ENCODE measurements at places on chromosomes 12 and 14.

DNA sequence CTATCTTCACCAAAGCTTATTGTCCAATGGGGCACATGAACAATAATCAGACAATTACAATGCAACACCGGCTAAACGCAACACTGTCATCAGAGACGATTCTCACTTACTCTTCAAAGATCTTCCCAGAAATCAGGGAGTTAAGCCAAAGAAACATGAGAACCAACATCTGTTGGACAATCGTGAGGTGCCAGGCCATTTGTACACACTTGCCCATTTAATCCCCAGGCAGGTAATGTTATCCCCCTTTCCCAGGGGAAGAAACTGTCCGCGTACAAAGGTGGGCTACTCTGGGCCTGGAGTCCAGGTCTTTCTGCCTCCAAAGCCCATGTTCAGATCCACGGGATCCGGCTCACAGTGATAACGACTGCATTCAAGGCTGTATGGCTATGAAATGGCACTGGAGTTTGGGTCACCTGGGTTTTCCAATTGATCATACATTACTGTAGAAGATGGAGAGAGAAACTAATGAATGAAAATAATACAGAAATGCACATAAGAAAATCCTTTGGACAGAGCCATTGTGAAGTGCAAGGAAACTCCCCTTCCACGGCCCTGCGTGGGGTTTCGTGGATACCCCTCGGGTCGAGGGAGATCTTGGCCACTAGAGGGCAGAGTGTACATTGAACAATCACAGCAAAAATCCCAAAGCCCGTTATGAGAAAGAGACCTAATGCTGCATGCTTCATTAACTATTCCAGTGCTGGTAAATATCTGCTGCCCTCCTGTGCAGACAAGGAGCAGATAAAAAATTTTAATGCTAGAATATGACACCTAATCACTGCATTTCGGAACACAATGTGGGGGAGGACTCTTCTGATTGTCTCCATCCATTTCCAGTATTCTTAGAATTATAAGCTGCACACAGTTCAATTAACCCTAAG, 111.4 kb downstream of the EGLN3 start:
- no peak for DNase-seq

DNA sequence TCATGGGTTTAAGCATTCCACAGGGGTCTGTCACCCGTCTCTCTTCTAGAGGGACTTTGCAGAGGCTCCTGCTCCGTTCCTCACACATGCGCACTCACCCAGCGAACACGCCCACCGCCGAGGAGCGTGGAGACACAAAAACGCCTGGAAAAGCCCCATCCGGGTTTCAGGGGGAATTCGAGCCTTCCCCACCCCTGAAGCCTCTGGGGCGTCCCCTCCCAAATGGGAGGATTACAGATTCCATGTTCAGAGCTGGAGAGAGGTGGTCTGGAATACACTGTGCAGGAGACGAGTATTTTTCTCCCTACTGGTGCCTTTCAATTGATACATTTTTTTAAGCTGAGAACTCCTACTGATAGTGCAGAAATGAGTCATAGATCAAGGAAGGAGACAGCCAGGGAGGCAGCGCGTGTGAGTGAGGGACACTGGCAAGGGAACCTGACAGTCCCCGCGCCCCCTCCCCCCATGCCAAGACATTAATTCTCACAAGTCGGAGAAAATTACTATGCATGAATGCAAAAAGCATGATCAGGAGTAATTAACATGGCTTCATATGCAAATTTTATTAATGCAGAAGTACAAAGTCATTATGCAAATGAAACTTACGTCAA, 36.9 kb downstream of the BCL11B start:
- no peak for DNase-seq

- DNase-seq: no peak
These were observed 34.1 kb downstream of the PLEKHG3 start for GRCh38 chr14:64738281-64738804.

- DNase-seq: no peak
These were observed 31.9 kb downstream of the USP15 start for GRCh38 chr12:62291864-62292760.

DNA sequence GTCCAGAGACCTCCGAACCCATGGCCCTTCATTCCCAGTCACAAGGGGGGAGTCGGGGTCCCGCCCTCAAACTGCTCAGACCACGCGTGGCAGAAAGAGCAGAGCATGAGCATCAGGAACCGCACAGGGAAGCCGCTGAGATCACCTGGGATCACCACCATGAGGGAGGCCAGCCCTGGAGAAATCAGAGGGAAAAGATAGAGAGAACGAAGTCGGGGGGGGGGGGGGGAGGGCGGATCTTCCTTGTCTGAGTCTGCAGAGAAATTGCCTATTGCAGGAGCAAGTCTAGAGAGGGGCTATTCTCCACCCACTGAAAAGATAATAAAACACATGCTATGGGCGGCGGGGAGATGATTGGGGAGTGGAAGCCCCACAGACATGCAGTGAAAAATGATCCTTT, 884 bp upstream of the TMEM132C start:
- no peak for DNase-seq

DNA sequence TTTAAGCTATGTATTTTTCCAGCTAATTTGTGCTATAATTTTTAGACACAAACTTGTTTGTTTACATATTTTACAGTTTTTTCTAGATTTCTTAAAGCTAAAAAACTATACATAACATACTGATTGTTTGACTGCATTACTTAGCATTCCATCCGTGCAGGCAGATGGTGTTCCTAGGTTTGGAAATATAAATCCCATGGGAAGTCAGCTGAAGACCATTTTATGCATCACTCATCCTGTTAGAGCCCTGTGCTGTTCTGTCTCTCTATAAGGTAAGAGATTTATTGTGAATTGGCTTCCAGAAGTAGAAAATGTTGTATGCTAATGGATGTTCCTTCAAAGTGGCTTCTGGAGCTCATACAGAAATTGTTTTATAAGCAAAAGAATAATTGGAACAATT, 31.1 kb downstream of the RMST start:
- no peak for DNase-seq

DNA sequence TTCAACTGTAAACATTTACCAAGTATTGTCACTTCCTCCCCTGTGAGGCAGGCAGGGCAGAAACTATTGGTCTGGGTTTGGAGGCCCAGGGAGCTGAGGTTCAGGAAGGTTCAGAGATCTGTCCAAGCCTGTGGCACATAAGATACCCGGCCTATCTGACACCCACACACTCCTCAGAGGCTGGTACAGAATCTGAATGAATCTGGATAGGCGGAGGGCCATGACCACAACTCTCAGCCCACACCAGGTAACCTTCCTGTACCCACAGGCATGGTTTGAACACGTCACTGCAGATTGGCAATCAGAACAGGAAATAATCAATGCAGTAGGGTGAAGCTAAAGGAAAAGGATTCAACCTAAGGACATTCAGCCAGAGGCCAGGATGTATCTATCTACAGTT, 92.8 kb upstream of the TMCC3 start:
- DNase-seq: no peak

- no peak for DNase-seq
These were observed 37.9 kb downstream of the SH2B3 start for GRCh38 chr12:111443586-111443985.

- no peak for DNase-seq
These were observed 270.7 kb downstream of the TMEM132C start for GRCh38 chr12:128537668-128538067.

DNA sequence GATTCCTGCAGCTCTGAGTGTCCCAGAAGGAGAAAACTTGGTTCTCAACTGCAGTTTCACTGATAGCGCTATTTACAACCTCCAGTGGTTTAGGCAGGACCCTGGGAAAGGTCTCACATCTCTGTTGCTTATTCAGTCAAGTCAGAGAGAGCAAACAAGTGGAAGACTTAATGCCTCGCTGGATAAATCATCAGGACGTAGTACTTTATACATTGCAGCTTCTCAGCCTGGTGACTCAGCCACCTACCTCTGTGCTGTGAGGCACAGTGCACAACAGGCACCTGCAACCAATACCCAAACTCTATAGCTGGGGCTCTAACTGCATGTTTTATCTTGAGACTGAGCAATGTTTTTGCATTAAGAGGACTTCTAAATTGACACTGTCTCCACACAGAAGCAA, 379.2 kb upstream of the OR4E1 start:
- DNase-seq: no peak

- no peak for DNase-seq
These were observed 786.1 kb upstream of the TMEM132C start for GRCh38 chr12:127480775-127481314.

DNA sequence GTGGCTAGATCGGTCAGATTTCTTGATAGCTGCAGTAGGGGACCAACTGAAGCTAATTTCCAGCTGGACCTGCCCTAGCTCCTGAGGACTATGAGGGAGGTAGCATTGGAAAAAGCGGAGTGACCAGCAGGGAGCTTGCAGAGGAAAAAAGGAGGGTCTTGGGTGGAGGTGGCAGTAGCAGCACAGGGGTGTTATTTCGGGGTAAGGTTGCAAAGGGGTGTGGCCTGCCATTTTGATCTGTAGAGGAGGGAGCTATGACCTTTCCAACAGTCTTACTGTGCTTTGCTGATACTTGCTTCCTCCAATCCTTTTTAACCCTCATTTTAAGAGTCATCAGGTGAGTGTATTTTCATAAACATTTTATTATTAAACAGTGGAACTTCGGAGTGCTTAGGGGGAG, 83.8 kb upstream of the NRXN3 start:
- no peak for DNase-seq

- peak; percentile 1 for DNase-seq
These were observed 197.5 kb upstream of the TMEM132C start for GRCh38 chr12:128069359-128069997.

DNA sequence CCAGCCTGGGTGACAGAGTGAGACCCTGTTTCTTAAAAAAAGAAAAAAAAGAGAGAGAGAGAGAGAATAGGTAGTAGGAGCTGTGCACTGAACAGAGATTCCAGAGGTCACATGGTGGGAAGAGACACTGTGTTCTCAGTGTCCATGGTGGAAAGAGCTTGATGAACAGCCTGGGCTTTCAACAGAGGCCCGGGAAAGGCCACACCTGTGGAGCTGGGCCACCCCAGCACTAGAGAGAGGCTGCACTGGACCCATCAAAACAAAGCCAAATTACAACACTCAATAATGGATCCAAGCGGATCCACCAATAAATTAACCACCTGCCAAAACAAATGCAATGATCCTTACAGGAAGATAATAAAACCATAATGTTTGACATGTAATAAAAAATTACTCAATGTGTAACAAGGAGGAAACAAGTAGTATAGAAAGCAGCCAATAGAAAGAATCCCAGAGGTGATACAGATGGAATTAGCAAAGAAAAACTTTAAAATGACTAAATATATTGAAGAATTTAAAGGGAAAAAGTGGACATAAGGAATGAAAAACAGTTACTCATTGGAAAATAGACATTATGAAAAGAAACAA, 44.8 kb upstream of the BCL2L14 start:
- DNase-seq: no peak

GRCh38 chr12:94150240-94151121, 2.1 kb downstream of the PLXNC1 start:
- DNase-seq: no peak

DNA sequence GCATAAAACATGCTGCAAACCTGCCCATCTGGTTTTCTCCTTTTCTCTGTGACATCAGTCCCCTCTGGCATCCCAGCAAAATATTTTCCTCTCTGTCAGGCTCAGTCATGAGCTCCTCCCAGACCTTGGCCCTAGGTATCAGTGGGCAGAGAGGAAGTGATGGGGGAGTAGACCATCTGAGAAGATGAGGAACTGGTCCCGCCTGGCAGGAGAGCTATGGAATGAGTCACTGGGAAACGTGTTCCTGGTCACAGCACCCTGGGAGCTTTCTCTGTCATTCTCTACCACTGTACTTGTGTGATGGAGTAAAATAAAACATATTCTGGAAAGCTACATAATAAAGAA, 5.0 kb upstream of the SRSF9 start:
- no peak for DNase-seq

DNA sequence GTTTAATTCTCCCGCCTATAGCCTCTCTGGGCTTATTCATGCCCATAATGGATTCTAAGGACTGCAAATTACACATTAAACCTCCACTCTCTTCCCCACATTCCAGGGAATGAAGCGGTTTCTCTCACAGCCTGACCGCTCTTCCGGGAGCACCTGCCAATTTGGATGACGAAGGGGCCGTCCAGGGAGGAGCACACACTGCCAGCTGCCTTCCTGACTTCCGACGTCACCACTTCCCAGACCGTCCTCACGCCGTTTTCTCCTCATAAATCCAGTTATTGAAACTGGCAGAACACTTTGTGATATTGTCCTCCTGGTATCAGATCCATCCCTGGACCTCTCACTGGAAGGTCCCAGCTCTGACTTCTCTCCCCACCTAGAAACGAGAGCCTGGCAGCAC, 87.6 kb downstream of the GCH1 start:
- no peak for DNase-seq

- no peak for DNase-seq
These were observed 207.5 kb downstream of the KIF26A start for GRCh38 chr14:104345621-104346462.

DNA sequence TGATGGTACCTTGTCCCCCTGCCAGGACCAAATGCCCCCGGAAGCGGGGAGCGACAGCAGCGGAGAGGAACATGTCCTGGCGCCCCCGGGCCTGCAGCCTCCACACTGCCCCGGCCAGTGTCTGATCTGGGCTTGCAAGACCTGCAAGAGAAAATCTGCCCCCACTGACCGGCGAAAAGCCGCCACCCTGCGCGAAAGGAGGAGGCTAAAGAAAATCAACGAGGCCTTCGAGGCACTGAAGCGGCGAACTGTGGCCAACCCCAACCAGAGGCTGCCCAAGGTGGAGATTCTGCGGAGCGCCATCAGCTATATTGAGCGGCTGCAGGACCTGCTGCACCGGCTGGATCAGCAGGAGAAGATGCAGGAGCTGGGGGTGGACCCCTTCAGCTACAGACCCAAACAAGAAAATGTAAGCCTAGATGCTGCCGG, 410 bp downstream of the MYF6 start:
- DNase-seq: no peak

GRCh38 chr12:6478416-6478815, 7.9 kb upstream of the VAMP1 start:
- DNase-seq: no peak

DNA sequence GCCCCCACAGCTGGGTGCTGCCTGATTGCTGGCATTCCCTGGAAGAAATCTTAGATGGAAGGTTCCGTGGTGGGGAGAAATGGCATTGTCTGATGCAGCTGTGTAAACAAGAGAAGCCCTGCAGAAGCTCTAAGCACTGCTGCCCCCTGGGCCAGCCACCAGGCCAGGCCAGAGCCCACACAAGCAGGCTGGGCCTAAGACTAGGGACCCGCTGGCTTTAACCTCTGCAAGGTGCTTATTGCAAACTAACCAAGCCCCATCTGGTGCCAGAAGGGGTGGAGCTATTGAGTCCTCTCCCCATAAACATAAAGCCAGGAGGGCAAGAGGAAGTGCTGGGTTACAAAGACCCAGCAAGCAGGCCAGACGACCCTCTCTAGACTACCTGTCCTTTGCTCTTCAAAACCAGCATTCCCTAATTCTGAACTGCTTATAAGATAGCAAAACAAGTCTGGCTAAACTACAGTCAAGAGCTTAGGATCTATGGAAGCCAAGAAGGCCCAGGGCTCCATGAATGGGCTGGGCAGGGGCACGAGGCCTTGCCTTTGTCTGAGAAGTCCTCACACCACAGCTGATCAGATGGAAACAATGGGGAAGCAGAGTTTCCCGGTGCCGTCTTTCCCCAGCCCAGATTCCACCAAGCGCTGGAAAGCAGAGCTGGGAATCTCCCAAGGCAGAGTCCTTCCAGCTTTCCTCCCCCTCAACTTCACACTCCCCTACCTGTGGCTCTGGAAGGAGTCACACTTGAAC, 28.8 kb downstream of the P2RX4 start:
- no peak for DNase-seq

Data from NCI-H1436 treated with DMSO at 0.1 percent for 48 hours (cell line).